ENCODE measurements at places on chromosomes 5 and 9. TPM values are rescaled to one million over a fixed set of nuclear protein-coding genes. Genes with fewer than 3 reads are reported as not detected.
A peak's percentile ranks its signal among the peaks of the same experiment; 100 is the strongest.

ANKRD55 gene
- 9.7 TPM for total RNA-seq

NOL6 gene
- total RNA-seq, result 30.5 TPM

IL3 gene
- total RNA-seq, result not detected

PLAC8L1 gene
- total RNA-seq, result not detected

LOX gene
- total RNA-seq, result 0.06 TPM

PCDHA4 gene
- not detected for total RNA-seq

CATSPER3 gene
- total RNA-seq, result 0.56 TPM

SOX30 gene
- not detected for total RNA-seq

FOXD4L4 gene
- not detected for total RNA-seq

MAMDC2 gene
- not detected for total RNA-seq

RNF44 gene
- total RNA-seq, result 208 TPM

DBH gene
- total RNA-seq, result 1.8 TPM

KIF24 gene
- total RNA-seq, result 0.05 TPM

LAMC3 gene
- total RNA-seq, result 0.66 TPM

DNA sequence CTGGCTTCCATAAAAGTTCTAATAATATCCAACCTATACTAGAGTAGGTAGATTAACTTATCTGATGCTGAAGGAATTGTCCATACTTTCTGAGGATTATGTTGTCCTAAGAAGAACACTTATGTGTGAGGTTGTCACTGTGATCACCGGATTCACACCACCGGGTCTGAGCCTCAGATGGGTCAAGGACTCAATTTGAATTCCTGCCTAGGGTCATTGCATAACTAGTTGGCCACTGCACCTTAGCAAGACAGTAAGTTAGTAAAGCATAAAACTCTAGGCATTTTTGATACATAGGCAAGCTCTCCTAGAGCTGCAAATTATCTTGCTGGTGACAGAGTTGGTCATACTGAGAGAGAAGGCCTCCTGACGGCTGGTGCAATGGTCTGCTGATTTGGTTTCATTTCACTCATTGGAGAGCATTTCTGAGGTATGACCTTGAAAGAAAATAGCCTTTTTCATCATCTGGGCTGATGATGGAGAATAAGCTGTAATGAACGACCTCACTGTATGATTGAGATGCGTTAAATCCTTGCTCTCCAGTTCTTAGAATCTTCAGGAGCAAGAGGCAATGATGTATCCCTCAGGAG lies 72.0 kb upstream of the CKMT2 start:
- DNase-seq, result no peak

GRCh38 chr9:21311889-21312288 lies 6.8 kb upstream of the IFNA5 start:
- DNase-seq, result no peak

DNA sequence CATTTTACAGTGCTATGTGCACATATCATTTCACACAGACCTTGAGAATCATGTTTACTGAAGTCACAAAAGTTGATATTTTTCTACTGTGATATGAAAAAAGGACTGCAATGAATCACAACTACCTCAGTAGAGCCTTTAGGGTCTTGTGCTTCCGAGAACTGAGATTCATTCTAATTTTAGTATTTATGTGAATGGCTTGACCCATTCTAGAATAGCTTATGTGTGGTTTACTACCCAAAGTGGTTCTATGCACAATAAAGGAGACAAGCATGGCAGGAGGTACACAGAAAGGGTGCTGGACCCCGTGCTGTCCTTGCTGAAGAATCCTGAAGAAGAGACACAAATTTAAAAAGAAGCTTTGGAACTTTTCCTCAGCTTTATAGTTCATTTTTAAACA lies 28.2 kb downstream of the MEF2C start:
- no peak for DNase-seq

DNA sequence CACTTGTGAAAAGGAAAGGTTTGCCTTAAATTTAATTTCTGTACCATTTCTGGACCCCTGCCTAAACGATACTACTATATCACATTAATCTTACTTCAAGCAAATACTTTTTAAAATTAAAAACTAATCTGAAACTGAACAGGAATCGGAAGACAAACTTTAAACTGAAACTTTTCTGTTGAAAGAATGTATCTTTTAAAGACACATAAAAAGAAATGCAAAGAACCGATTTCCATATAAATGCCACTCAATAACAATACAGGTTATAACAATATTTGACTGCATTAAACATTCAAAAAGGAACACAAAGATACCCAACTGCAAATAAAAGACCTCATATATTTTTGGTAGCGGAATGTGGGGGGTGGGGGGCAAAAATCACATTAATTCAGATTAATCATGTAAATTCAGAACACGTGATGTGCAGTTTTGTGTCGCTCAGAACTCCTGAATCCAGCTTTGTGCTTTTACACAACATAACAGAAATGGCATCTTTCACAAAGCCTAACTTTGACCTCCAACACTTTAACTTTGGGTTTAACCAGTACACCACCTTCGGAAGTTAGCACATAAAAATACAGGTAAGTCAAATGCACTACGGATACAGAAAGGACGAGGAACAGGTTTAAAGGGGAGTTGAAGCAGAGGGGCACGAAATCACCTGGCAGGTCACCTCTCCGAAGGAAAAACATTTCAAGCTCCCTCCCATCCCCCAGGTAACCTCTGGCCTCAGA lies 925 bp downstream of the LIFR start:
- DNase-seq, result no peak

- no peak for DNase-seq
These were observed 113.1 kb downstream of the LIFR start for GRCh38 chr5:38443390-38443789.

- no peak for DNase-seq
These were observed 495.2 kb downstream of the TLE4 start for GRCh38 chr9:80066931-80067330.

GRCh38 chr9:133384736-133385321 lies 8.7 kb downstream of the STKLD1 start:
- no peak for DNase-seq

GRCh38 chr9:680106-680505 lies 161.4 kb upstream of the DMRT1 start:
- no peak for DNase-seq

GRCh38 chr5:179762079-179762780 lies 29.6 kb downstream of the MAML1 start:
- DNase-seq, result peak; percentile 57

GRCh38 chr5:82320966-82321365 lies 42.8 kb upstream of the RPS23 start:
- DNase-seq, result no peak

DNA sequence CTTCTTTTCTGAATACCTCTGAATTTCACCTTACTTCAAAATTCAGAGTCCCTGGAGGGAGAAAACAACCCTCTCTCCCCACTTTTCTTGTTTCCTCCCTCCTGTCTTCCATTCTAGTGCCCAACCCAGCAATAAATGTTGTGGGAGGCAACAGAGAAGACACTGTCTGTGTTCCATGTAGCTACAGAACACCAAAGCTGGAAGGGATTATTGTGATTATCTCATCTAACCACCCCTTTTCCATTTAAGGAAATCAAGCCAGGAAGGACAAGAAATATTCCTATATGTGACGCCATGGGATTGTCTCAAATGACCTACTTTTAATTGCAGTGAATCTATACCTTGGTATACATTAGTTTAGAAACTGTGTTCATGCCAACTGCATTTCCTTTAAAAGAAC lies 476.6 kb upstream of the TNC start:
- no peak for DNase-seq

- DNase-seq, result no peak
These were observed 33.2 kb downstream of the YTHDC2 start for GRCh38 chr5:113546703-113547183.

DNA sequence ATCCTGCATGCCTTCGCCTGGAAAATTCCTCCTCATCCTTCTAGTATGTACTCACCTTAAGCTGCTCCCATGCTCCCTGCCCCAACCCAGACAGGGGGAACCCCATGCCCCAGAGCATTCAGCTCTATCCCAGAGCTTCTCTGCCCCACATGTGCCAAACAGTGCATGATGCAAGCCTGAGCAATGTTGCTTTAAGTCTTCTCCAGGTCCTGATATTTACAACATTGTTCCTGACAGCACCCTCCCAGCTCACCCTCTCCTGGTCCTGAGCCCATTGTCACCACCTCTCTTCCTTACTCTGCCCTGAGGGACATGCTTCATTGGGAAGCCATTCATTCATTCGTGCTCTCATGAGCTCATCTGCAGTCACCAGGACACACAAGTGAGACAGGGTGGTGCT lies 23.4 kb upstream of the BARX1 start:
- DNase-seq, result no peak

DNA sequence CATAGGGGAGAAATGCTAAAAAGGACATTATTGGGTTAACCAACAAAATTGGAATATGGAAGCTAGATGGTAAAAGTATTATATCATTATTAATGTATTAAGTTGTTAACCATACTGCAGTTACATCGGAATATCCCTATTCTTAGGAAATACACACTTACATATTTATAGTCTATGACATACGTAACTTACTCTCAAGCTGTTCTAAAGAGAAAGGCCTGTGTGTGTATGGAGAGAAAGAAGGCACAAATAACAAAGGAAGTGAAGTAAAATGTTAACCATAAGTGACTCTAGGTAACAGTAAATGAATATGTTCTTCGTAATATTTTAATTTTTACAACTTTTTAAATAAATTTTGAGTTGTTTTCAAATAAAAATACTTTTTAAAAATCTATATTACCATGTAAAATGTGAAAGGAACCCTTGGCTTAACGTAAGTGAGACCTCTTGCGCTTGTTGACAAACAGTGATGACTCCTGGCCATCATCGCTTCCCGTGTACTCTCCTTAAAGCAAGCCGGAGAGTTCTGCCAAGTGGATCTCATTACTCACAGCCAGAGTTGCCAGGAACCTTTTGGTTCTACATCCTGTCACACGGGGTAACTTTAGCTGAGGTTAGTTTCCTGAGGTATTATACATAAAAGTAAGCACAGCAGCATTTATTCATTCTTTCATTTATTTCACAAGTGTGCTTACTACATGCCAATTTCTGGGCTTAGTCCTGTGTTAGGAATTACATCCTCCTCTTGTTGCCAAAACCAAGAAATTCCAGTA lies 165.4 kb downstream of the EPB41L4A start:
- DNase-seq, result no peak

DNA sequence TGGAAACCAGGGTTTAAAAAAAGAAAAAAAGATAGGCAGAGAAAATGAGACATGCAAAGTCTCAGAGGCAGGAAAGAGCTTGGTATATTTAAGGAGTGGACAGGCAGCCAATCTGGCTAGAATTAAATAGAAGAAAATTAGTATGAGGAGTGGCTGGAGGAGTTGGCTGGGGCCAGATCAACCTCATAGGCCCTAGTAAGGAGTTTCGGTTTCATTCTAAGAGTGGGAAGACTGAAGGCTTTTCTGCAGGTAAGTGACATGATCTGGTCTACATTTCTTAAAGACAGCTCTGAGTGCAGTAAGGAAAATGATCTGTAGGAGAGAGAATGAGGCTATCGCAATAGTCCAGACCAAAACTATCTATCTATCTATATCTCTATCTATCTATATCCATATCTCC lies 27.5 kb downstream of the ADRB2 start:
- no peak for DNase-seq

DNA sequence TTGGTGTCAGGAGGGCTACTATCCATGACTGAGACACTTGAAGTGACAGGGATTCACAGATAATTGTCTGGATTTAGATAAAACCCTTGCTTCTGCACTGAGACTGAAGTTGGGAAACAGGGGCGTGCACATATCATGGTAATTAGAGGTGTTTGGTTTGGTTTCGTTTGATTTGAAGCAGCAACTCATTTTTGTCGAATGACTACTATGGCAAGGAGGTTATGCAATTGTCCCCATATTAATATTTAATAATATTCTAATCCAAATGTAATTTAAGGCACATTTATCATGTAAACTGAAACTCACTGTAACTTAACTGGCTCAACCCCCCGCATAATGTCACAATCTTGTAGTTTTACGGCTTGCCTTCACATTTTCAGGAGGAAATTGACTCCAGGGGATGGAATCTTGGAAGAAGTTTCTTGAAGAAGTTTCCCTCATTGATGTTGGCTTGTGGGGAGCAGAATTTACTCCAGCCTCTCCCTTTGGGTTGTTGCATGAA lies 12.5 kb downstream of the ZNF366 start:
- no peak for DNase-seq

DNA sequence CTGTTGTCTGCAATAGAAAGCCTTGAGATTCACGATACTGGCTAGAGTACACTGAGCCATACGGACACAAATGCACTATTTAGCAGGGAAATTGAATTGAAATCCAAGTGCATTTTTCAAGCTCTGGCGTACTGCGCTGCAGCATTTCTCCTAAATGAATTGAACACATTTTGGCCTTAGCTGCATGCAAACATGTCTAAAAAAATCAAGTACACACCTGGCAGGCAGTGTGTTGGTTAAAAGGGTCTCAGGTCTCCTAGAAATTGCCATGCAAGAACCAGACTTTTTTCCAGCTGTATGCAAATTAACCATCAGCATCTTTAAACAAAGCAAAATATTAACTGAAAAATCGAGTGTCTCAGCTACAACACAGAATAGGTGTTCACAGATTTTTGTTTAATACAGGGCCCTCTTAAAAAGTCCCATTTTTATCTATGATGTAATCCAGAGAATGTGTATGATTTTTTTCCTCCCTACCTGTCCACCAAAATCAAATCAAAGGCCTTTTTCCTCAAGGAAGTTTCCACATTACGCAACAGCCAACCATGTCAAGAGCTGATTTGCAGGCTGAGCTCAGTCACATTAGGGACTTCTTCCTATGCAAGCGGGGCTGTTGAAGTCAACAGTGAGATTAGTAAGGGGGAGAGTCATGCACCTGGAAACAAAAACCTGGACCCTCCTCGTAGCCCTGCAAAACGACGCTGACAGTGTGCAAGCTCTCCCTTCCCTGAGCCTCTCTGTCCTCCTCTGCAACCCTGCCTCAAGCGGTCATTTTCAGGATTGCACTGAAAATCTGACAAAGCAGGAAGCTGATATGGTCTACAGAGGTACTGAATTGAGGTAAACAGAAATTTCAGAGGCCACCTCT lies 14.1 kb upstream of the SFXN1 start:
- peak; percentile 76 for DNase-seq

DNA sequence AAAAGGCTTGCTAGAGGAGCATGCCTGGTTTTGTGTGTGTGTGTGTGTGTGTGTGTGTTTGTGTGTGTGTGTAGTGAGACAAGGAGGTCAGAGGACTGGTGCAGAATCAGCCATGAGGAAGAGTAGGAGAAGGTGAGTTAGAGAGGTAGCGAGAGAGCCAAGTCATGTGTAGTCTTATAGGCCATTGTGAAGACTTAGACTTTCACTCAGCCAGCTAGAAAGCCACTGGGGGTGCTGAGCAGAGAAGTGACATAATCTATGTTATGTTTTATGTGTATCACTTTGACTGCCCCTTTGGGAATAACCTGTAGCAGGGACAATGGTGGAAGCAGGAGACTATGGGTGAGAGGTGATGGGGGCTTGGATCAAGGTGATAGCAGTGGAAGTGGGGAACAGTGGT lies 180.5 kb upstream of the CLINT1 start:
- DNase-seq, result no peak

GRCh38 chr9:133485531-133486260 lies 6.8 kb upstream of the SLC2A6 start:
- peak; percentile 37 for DNase-seq

GRCh38 chr5:179168664-179169063 lies 108.5 kb downstream of the ZNF354C start:
- DNase-seq, result no peak
